OCI-M1 (cell line): ENCODE measurements at places on chromosomes 3 and 15.

- DNase-seq, result no peak
These were observed 90.4 kb downstream of the WWTR1 start for GRCh38 chr3:149567381-149567780.

DNA sequence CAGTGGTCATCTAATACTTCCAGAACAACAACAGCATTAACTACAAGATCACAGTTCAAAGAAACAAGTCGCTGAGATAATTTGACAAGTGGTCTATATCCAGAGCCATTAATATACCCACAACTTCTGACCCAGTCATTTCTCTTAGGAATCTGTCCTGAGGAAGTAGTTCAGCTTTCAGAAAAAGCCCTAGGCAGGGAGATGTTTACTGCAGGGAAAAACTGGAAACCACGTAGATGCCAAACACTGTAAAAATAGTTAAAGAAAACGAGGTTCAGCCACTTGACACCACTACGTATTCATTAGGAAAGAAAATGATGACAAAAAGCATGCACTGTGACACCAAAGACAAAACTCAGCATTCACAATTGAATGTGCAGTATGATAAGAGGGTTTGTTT, 22.3 kb upstream of the CDCP1 start:
- DNase-seq, result no peak

DNA sequence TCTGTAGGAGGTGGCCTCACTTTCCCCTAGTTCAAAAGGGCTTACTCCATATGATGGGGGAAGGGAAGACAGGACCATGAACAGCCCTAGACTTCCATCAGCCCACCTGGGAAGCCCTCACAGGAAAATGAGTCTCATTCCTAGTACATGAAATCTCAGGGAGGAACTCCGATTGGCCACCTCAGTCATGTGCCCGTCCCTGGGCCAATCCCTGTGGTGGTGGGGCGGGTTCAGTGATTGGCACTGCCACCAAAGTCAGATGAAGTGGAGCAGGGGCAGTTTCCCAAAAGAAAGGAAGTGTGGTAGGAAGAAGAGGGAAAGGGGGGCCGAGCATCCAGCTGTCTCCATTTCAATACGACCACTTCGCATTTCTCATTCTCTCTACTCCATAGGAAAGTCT, 25.9 kb upstream of the GP9 start:
- no peak for DNase-seq

DNA sequence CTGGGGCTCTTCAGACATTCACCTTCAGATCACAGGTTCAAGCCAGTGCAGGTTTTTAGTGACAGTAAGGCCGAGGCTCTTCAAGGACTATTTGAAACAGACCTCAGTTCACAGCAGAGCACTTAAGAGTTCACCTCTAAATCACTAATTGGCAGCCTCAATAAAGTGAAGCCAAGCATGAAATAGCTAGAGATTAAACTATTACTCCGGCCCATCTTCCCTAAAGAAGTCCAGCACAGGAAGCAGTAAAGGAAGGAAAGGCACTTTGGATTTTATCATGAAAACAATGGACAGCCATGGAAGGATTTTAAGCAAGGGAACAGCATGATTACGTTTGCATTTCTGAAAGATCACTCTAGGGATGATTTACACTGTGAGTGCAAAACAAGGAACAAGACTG, 27.6 kb upstream of the ARL6 start:
- no peak for DNase-seq

GRCh38 chr15:40014390-40014789, 24.6 kb downstream of the SRP14 start:
- peak; percentile 6 for DNase-seq

GRCh38 chr3:170301405-170301804, 56.1 kb upstream of the SKIL start:
- no peak for DNase-seq

- no peak for DNase-seq
These were observed 114.1 kb upstream of the ADAMTS9 start for GRCh38 chr3:64801856-64802255.

DNA sequence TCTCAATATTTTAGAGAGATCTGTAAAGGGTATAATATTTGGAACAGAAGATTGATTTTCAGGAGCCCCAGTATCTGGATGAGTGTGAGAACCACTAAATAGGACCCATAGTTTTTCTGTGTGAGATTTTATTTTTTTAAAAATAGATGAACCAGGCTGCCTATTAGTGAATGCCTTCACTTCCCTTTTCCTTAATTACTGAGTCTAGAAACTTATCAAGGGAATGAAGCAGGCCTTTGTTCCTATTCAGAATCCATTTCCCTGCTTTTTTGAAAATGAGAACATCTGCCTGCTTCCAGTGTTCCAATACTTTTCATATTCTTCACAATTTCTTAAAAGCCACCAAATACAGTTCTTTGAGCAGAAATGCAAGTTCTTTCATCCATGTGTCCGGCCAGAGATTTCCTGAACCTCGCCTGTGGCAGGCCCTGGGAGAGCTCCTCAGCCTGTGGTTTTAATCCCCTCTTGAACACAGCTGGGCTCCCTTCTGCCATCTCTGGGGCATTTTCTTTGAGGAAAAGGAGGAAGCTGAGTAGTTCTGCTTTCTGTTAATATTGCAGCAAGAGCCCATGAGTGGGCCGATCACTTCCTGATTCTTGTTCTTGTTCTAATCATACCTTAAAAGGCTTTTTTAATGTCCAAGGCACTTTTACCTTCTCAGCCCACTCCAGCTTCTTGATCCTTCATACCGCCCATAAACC, 4.7 kb downstream of the EHD4 start:
- peak; percentile 92 for DNase-seq

GRCh38 chr15:67509918-67510317, 11.0 kb upstream of the C15orf61 start:
- peak; percentile 89 for DNase-seq

DNA sequence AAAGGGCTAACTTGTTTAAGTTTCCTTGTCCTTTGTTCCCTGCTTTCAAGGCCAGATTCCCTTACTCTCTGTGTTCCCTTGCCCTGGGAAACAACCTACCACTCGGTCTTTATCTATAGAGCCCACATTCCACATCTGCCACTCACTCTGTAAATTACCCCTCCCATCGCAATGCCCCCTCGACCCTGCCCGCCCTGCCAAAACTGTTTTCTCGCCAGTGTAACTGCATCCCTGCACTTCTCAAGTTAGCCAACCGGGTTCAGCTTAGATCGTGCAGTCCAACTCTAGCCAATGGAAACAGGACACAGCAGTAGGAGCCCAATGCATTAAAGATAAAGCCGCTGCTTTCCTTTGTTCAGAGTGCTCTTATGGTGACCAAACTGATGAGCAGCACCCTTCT, 263.6 kb downstream of the TBL1XR1 start:
- DNase-seq, result no peak

- no peak for DNase-seq
These were observed 112.7 kb downstream of the CHSY1 start for GRCh38 chr15:101138913-101139880.

DNA sequence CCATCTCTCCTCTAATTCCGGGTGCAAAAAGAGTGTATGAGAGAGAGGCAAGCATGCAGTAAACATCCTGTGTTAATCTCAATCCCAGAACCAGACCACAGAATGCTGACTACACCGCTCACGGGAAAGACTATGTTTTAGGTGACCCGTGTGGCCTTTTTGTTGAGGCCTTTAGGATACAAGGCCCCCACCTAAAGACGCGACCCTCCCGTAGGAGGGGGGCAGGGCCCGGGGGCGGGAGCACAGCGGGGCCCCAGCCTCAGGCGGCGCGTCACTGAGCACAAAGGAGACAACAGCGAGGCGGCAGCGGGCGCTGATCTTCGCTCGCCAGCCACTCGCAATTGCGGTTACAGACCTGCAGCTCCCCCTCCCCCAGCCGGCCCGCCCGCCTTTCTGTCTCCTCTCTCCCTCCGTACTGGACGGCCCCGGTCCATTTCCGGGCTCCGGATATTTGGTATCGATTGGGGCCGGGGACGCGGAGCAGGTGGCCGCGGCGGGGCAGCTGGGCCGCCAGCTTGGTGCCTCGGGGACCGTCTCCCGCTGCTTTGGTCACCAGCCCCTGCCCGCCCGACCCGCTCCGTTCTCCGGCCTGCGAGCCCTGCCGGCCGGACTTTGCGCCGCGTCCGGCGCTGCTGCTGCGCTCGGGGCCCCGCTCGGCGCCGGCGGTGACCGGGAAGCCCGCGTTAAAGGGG, at the start of gene CCDC50:
Gene CCDC50, plus strand, starts transcription at position 433 of the 692 bp plus-strand sequence. CDS start 281 bp downstream, outside the sequence.
- DNase-seq, result peak; percentile 64

- no peak for DNase-seq
These were observed 10.5 kb upstream of the BLM start for GRCh38 chr15:90706394-90707327.

DNA sequence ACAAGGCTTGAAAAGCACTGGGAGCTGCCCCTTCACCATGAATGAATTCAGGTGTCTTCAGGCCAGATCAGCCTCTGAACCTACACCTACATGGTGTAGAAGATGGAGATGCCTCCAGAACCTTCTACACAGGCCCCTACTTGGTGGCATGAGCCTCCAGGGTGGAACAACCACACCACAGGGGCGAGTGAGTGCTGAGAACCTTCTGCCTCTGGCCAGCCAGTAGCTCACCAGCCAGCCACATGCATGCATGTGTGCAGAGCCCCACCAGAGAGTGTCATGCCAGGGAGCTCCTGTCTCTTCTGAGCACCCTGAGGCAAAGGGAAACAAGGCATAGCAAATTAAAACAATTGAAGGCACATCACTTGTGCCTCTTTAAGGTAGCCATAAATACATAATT, 161.8 kb upstream of the TOPAZ1 start:
- DNase-seq, result no peak

GRCh38 chr3:66443118-66443803, 57.6 kb downstream of the LRIG1 start:
- DNase-seq, result no peak
